IMR-90 (cell line): ENCODE measurements at places on chromosomes 1 and 21. TPM values are rescaled to one million over a fixed set of nuclear protein-coding genes. Genes with fewer than 3 reads are reported as not detected.

DNA sequence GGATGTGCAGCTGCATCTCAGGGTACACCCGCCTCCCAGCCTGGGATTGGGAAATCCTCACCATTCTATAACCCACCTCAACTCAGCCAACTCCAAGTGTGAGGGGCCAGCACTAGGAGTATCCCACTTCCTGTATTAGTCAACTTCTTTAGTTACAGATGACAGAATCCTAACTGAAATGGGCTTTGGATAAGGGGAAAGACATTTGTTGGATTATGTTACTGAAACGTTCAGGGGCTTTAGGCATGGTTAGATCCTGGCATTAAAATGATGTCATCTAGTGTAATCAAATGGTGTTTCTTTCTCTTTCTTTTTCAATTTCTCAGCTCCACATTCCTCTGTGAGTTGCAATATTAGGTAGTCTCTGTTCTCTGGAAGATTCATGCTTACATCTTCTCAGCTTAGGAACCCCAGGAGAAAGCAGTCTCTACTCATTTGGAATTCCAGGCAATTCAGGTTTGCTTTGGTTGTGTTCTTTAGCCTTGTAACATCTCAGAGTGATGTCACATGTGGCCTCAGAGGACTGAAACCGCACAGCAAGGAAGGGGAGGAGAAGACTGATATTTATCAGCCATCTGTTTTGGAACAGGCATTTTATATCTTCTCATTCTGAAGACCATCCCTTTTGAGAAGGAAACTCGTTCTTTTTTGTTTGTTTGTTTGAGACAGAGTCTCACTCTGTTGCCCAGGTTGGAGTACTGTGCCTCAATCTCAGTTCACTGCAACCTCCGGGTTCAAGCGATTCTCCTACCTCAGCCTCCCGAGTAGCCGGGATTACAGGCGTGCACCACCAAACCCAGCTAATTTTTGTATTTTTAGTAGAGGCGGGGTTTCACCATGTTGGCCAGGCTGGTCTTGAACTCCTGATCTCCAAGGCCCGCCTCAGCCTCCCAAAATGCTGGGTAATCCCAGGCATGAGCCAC is 18.9 kb upstream of the TMEM54 start:
- H3K27me3 ChIP-seq, result peaks cover 2% of the 10 kb centered on the region; the same call in 1 of the 2 replicates
- H3K27ac ChIP-seq, result 0 out of 2 replicates have a peak overlapping the region, but pooled peaks have one; percentile 15
- 0 out of 2 replicates have a peak, but pooled peaks cover 1% of the 10 kb centered on the region for H3K4me1 ChIP-seq
- no peaks in the 10 kb centered on the region for H3K36me3 ChIP-seq

GRCh38 chr1:202770135-202770534 is 38.1 kb downstream of the KDM5B start:
- H3K27me3 ChIP-seq, result no peaks in the 10 kb centered on the region
- no peak for DNase-seq
- no peaks in the 10 kb centered on the region for H3K4me1 ChIP-seq
- no peak overlapping the region for H3K4me3 ChIP-seq

GRCh38 chr1:211640301-211640630 is 35.2 kb downstream of the NEK2 start:
- DNase-seq, result no peak
- H3K27ac ChIP-seq, result peak overlapping the region; percentile 92
- peaks cover 16% of the 10 kb centered on the region for H3K4me1 ChIP-seq
- H3K36me3 ChIP-seq, result no peaks in the 10 kb centered on the region

DNA sequence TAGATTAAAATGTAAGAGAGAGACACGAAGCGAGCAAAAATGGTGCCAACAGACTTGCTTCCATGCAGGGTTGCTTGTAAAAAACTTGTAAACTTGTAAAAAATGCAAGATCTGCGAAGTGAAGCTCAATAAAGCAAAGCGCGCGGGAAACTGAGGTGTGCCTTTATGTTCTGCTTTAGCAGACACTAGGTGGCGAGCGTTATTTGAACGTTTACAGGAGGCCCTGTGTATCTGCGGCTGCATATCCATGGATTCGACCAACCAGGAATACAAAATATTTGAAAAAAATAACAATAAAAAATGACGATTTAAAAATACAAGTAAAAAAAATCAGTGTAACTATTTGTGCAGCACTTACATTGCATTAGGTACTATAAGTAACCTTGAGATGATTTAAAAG is 1.5 kb downstream of the UBE2G2 start:
- no peak overlapping the region for H3K27ac ChIP-seq
- no peak overlapping the region for H3K4me3 ChIP-seq
- H3K4me1 ChIP-seq, result peaks cover 3% of the 10 kb centered on the region; the same call in 1 of the 2 replicates
- peaks cover 17% of the 10 kb centered on the region for H3K36me3 ChIP-seq

- H3K27me3 ChIP-seq, result no peaks in the 10 kb centered on the region
- no peaks in the 10 kb centered on the region for H3K36me3 ChIP-seq
- H3K4me1 ChIP-seq, result no peaks in the 10 kb centered on the region; the same call in 1 of the 2 replicates
- DNase-seq, result no peak
- H3K4me3 ChIP-seq, result no peak overlapping the region
These were observed 93.2 kb upstream of the TNFSF4 start for GRCh38 chr1:173300061-173301044.

DNA sequence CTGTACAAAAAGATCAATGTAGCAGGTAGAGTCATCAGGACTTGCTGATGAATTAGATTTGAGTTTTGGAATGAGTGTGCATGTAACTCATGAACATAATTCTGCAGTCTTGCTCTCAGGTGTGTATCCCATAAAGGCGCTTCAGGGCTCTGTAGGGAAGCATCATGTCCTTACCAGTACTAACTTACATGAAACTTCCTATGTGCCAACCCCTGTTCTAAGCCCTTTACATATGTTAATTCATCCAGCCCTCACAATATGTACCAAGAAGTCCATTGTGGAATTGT is 2.1 kb upstream of the FCRLB start:
- H3K36me3 ChIP-seq, result no peaks in the 10 kb centered on the region
- peaks cover 2% of the 10 kb centered on the region for H3K4me1 ChIP-seq
- no peak overlapping the region for H3K27ac ChIP-seq
- no peak overlapping the region for H3K4me3 ChIP-seq
- no peak for DNase-seq

DNA sequence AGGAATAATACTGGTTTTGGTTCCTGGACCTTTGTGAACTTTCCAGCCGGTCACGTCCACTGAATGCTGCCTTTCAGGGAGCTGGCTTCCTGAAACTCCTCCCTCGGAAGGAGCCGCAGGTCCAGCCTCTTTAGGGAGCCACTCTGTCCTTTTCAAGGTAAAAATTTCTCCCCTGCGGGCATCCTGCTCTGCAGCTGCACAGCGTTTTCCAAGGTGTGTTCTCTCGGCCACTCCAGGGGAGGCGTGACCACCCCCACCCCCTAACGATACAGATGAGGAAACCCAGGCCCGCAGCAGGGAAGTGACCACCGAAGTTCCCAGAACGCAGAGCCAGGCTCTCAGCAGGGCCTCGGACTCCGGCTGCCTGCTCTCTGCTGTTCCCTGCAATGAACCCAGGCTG is 21.5 kb downstream of the PADI2 start:
- no peak for DNase-seq

GRCh38 chr1:243477731-243478290 is 222.0 kb downstream of the SDCCAG8 start:
- no peak overlapping the region for H3K4me3 ChIP-seq
- no peaks in the 10 kb centered on the region for H3K27me3 ChIP-seq
- H3K4me1 ChIP-seq, result peaks cover 4% of the 10 kb centered on the region
- no peak overlapping the region for H3K27ac ChIP-seq
- no peak for DNase-seq
- no peaks in the 10 kb centered on the region for H3K36me3 ChIP-seq

WNT9A gene
- 0.18 and 0.28 TPM in 2 replicates for total RNA-seq

GRCh38 chr21:23853796-23854379 is 1753.4 kb downstream of the MRPL39 start:
- DNase-seq, result peak; percentile 31
- H3K4me3 ChIP-seq, result no peak overlapping the region
- H3K36me3 ChIP-seq, result no peaks in the 10 kb centered on the region
- no peak overlapping the region for H3K27ac ChIP-seq

GRCh38 chr1:70146488-70146887 is 58.9 kb downstream of the LRRC40 start:
- no peak overlapping the region for H3K4me3 ChIP-seq
- no peaks in the 10 kb centered on the region for H3K27me3 ChIP-seq
- no peaks in the 10 kb centered on the region for H3K4me1 ChIP-seq
- no peak overlapping the region for H3K27ac ChIP-seq
- no peaks in the 10 kb centered on the region for H3K36me3 ChIP-seq
- peak; percentile 78 for DNase-seq

DNA sequence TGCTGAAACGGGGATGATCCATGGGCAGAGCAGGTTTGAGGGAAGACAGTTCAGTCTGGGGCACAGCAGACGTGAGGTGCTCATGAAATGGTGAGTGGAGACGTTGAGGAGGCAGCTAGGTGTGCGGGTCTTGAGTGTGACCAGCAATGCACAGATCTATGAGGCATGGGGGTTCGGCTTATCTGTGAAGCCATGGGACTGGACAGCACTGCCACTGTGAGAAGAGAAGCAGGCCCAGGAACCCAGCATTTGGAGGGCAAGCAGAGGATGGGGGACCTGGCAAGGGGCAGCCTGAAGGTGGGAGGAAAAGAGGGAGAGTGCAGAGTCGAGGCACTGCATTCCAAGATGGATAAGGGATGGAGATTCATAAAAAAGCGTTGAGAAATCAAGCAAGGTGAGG is 8.0 kb downstream of the CSF1 start:
- H3K27ac ChIP-seq, result no peak overlapping the region
- peaks cover 20% of the 10 kb centered on the region for H3K4me1 ChIP-seq
- H3K36me3 ChIP-seq, result peaks cover 84% of the 10 kb centered on the region
- DNase-seq, result no peak

DNA sequence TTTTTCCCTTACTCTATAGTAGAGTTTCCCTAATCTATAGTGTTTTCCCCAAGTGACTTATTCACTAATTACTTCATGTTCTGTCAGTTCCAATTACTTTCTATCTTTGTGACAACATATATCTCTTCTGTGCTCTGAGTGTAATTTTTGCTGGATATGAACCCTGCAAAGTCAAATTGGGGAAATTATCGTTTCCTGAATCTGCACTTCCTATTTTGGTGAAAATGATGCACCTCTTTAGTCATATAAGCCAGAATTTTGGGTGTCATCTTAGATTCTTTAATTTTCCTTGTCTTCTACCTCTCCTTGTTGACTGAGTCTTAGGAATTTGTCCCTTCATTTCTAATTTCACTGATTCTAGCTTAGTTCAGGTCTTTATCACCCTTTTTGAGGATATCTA is 33.4 kb upstream of the PRKACB start:
- H3K27ac ChIP-seq, result no peak overlapping the region
- no peak overlapping the region for H3K4me3 ChIP-seq
- DNase-seq, result no peak
- H3K27me3 ChIP-seq, result no peaks in the 10 kb centered on the region
- H3K4me1 ChIP-seq, result no peaks in the 10 kb centered on the region

DNA sequence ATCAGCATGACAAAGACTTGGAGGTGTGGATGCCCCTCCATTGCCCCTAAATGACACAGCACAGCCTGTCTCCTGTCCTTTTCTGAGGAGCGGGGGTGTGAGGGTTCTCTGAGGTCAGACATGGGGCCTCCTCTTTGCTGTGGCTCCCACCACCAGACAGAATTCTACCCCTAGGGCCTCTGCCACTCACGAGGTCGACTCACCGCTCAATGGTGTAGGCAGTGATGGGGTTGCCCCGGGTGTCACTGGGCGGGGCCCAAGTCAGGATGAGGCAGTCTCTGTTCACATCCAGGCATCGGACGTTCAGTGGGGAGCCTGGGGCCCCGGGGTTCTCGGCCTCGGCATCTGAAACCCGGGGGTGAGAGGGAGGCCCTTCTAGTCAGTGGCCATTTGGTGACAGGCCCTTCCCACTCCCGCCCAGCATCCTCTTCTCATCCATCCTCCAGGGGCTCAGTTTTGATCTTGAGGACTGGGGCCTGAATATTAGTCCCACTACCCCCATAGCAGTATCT is 19.9 kb downstream of the MYOM3 start:
- H3K27ac ChIP-seq, result no peak overlapping the region

DNA sequence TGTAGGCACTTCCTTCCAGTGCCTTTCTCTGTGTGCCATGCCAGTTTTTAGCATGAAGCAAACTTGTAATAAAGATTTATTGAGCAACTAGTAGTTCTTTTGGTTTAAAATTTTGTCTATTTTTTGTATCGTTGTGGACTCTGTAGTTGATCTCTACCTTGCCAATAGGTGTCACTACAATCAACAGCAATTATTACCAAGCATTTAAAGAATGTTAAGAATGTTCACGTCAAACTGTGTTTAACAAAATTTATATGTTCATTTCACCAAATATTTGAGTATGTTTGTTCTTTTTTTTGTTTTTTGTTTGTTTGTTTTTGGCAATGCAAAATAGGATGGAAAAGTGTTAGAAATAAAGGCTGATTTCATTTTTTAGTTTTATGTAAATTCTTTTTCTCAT is 208.1 kb downstream of the PATJ start:
- H3K27me3 ChIP-seq, result no peaks in the 10 kb centered on the region
- H3K4me1 ChIP-seq, result no peaks in the 10 kb centered on the region
- H3K4me3 ChIP-seq, result no peak overlapping the region
- no peak for DNase-seq
- no peaks in the 10 kb centered on the region for H3K36me3 ChIP-seq

IFI44L gene
- 0.18 and 0.28 TPM in 2 replicates for total RNA-seq

DNA sequence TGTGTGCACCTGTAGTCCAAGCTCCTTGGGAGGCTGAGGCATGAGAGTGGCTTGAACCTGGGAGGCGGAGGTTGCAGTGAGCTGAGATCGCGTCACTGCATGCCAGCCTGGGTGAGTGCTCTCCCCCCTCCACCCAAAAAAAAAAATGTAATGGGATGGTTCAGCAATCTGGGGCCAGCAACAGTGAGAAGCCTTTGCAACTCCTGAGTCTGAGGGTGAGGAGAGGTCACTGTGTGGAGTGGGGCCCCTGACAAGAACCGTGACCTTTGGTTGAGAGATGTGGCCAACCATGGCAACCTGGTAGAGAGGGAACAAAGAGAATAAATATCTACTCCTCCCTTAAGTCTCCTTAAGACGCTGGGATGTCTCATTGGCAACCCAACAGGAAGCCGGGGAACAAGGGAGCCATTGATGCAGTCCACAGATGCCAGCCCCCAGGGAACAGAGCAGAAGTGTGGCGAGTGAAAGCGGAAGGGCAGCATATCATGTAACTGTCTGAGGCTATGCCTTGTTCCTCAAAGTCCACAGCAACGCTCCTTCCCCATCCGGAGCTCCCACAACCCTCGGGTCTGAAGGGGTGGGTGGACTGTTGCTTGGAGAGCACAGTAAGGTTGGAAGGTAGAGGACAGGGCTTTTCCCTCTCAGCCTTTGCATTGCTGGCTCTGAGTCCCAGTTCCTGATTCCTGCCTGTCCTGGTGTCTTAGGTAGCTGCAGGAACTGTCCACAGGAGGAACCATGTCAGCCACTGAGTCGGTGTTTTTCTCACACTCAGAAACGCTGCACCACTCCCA is 8.3 kb downstream of the TRNP1 start:
- no peak for DNase-seq
- no peak overlapping the region for H3K4me3 ChIP-seq
- peaks cover 10% of the 10 kb centered on the region for H3K36me3 ChIP-seq
- no peaks in the 10 kb centered on the region for H3K27me3 ChIP-seq
- peaks cover 47% of the 10 kb centered on the region for H3K4me1 ChIP-seq
